Stimulated activated CD4-positive, alpha-beta T cell treated with anti-CD3 and anti-CD28 coated beads, TNF-alpha, amount 100 ng/mL, for 1 hour (primary cell): ENCODE measurements at places on chromosomes 3 and 15.

GRCh38 chr15:33671456-33671855 is 296.8 kb upstream of the CHRM5 start:
- DNase-seq: no peak

- no peak for DNase-seq
These were observed 17.3 kb downstream of the LTF start for GRCh38 chr3:46447228-46447985.

GRCh38 chr15:23420806-23421575 is 26.1 kb downstream of the GOLGA6L2 start:
- DNase-seq: no peak

DNA sequence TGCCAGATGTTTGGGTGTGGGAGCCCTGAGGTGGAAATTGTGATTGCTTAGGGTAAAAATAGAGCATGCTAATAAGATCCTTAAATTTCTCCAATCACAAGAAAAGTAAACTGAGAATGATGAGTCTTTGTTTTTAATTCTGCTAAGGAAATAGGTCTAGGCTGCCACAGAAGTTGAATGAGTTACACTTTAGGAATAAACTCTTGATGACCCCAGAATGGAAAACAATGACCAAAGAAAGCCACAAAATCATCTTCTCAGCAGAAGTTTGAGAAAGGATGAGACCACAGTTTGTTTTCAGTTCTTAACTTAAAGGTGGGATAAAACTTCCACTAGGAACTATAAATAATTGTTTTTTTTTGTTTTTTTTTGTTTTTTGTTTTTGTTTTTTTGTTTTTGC is 164.6 kb upstream of the BCL6 start:
- DNase-seq: no peak

GRCh38 chr3:151476344-151477018 is 15.6 kb upstream of the IGSF10 start:
- DNase-seq: no peak

GRCh38 chr3:62065985-62066693 is 307.2 kb downstream of the FEZF2 start:
- no peak for DNase-seq

- DNase-seq: no peak
These were observed 15.4 kb upstream of the ABHD10 start for GRCh38 chr3:111963424-111963823.

DNA sequence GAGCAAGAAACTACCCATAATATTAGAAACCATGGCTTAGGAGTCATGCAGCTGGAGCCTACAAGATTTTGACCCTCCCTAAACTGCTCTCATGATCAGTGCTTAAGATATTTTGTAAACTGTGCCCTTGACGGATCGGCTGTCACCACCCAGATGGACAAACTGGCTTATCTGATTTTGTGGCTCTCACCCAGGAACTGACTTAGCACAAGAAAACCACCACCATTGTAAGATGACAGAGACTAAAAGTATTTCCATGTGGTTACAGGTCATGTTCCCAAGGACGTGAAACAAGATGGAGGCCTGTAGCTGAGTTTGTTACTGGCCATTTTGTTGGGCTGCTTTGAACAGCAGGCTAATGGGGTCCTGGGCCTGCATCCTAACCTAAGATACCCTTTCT is 940.9 kb downstream of the OTOL1 start:
- DNase-seq: no peak

DNA sequence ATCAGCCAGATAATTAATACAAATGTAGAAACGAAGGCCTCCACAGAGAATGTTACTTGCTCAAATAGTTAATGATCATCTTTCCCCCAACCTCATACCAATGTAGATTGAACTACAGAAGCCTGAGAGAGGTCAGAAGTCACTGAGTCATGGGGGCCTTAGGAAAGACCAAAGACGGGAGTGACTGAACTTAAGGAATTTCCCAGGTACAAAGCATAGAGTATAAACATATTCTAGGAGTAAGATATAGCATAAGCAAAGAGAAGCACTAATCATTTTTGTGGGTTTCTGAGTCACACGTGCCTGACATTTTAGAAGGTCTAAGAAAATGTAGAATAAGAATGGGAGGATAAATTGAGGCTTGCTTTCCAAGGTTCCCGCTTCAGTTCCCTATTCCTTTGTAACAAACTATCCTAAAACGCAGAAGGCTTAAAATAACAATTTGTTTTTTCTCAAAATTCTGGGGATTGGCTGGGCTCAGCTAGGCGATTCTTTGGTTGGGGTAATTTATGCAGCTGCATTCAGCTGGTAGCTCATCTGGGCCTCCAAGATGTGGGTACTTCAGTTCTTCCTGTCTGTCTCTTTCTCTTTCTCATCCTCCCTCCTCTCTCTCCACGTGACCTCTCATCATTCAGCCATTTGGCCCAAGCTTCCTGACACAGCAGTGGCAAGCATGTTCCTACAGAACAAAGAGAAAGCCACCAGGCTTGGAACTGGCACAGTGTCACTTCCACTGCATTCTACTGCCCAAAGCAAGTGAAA is 422.6 kb downstream of the FOXP1 start:
- no peak for DNase-seq

DNA sequence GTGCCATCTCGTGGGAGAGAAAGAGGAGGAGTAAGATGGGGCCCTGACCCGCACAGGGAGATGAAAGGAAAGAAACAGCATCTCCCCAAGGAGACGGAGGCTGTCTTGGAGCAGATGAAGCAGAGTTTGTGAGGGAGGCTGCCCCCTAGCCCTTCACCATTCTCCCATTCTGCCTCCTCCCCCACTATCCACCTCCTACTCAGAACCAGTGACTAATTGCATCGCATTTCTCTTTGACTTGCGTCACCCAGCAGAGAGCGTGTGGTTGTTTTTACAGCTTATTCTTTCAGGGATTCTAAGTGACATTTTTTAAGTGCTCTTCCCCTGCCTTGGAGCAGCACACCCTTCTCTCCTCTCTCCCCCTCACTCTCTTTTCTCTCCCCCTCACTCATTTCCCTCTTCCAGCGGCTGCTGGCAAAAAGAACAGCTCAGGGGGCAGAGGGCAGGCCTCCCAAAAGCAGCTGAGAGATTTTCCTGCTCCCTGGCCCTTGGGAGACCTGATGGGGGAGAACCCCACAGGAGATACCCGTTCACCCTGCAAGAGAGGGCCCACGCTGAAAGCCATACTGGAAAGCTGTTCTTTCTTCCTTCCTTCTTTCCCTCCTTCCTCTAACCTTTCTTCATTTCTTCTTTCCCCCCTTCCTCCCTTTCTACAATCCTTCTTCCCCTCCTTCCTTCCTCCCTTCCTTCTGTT is 91.8 kb downstream of the MRPL46 start:
- DNase-seq: no peak

- no peak for DNase-seq
These were observed 17.5 kb downstream of the AKAP13 start for GRCh38 chr15:85397926-85398325.

DNA sequence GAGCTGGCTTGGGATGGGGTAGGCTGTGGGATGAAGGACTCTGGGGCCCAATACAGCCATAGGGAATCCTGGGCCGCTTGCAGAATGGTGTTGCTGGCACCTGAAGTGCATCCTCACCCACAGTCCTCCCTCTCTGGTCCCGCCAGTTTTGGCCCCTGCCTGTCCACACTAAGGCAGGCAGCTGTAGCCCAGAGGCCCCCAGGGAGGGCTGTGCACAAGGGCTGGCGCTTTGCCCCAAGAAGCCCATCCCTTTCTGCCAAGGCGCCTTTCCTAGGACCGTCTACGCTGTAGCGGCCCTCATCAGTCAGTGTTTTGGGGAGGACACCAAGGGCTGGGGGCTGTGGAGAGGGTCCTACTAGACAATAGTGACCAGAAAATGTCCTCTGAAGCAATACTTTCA is 116.2 kb upstream of the ABHD17C start:
- no peak for DNase-seq

GRCh38 chr15:41892621-41893421 is 1.0 kb downstream of the SPTBN5 start:
- DNase-seq: no peak
